ENCODE measurements at places on chromosomes 2 and 18.
A peak's percentile ranks its signal among the peaks of the same experiment; 100 is the strongest.

DNA sequence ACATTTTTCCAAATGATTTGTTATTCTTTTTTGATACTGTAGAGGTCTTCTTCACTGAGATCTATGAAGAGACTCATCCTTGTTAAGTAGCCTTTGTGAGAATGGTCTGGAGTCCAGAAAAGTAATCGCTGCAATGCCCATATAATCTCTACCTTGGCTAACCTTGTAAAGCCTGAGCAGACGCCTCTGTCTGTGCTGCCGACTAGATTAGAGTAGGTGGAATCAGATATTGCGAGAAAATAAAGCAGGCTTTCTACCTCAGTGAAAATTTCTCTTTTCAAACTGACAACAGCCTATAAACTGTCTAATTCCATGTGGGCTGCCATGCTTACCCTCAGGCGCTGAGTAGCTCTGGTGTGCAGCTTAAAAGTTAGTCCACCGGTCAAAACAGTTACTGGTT is 17.5 kb upstream of the CERS6 start:
- DNase-seq = no peak

- DNase-seq = peak; percentile 32
These were observed 49.8 kb downstream of the ZNF516 start for GRCh38 chr18:76445275-76445674.

GRCh38 chr2:168805615-168806014 is 3.2 kb downstream of the NOSTRIN start:
- DNase-seq = no peak

DNA sequence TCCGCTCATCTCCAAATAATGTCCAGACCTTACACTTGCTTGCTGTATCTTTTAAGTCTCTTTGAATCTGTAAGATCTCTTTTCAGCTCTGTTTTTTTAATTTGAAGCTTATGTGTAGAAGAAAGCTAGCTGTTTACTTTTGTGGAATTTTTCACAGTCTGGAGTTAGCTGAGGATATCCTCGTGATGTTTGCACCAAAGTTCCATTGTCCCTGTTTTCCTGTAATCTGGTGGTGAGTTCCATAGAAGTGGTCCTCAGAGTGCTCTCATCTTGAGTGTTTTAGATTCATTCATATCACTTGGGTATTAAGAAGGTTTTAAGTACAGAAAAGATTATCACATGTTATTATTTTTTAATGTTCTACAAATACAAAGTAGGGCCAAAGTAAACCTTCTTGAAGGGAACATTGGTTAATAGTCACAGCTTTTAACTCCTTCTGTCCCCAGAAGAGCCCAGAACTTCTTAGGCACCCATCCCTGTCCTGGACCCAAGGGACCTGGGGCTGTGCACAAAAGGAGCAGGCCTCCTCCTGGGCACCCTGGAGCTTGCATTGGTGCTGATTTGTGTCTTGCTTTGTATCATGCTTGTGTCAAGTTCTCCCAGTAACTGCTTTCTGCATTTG is 15.0 kb downstream of the MLPH start:
- DNase-seq = no peak

DNA sequence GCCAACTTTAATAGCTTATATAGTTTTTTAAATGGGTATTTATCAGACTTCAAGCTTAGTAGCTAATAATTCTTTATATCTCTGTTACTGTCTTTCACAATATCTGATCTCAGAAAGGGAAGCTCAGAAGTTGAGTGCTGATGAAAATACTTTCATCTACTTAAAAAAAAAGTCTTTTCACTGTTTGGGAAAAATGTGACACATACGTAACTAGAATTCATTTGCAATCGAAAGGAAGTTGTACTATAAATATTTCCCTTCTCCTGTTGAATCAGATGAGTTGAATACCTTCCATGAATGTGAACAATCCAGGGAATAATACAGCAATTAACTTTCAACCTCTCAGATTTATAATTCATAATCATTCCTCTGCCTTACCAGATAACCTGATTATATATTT is 811 bp upstream of the SCG2 start:
- no peak for DNase-seq

DNA sequence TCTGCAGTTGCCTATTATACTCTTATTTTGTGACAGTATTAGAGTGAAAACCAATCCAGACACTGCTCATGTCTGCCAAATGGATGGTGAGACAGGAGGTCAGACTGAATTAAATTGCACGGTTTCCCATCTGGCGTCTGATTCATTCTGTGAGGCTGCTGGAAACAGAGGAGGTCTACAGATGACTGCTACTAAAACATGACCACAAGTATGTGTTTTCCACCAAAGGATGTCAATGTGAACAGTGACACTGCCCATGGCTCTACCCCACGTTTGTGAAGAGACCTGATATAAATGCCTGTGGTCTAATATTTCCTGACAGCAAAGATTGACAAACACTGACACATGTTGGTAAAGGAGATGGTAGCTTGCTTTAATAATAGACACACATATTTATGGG is 104.3 kb upstream of the ST6GAL2 start:
- peak; percentile 5 for DNase-seq

DNA sequence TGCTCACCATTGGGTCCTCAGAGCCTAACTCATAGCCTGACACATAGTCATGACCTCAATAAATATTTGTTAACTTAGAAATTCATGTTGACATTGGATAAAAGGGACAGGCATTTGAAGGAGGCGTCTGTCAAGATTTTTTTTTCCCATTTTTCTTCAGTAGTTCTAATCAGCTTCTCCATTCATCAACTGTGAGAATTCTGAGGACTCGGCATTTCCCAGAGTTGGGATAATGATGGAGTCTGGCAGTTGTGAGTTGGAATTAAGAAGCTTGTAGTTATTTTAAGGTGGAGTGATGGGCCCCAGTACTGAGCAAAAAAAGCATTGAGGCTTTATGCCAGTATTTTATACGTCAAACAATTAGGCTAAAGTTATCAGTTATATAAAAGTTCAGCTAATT is 4.6 kb downstream of the SPATS2L start:
- DNase-seq = no peak

- no peak for DNase-seq
These were observed 1.2 kb upstream of the PER2 start for GRCh38 chr2:238289574-238289973.

DNA sequence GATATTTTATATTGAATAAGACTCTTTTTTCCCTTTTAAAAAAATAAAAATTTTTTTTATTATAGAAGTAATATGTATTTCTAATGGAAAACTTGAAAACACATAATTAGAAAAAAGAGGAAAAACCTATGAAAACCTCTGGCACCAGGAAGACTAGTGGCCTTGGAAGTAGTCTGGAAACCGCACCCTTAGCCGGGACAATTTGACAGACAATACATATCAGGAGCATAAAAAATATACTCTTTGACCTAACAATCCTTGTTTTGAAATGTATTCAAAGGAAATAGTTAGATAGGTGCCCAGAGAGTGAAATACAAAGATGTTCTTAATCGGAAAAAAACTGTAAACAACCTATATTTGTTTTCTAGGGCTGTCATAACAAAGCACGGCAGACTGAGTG is 34.9 kb upstream of the FAM117B start:
- DNase-seq = no peak

DNA sequence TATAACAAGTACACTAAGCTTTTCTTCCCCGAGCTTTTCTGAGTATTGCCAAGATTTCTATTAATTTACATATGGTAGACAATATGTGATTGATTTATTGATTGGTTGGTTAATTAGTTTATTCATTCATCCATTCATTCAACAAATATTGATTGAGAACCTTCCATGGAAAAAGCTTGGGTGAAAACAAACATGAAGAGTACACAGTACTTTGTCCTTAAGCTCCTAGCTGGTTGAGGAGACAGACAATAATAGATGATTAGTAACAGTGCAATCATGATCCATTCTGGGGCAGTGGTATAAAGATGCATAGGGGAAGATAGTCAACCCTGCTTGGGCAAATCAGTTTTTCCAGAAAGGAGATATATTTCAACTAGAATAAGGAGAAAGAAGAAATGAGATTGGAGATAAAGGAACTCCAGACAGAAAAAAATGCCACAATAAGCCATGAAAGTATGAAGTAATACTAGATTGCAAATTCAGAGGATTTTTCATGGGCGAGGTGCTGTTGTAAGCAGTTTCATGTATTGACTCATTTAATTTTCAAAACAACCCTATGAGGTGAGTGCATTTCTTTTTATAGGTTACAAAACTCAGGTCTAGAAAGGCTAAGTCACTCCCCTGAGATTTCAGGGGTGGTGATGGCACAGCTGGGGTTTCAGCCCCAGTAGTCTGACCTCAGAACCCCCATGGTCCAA is 129.5 kb downstream of the RND3 start:
- peak; percentile 34 for DNase-seq

DNA sequence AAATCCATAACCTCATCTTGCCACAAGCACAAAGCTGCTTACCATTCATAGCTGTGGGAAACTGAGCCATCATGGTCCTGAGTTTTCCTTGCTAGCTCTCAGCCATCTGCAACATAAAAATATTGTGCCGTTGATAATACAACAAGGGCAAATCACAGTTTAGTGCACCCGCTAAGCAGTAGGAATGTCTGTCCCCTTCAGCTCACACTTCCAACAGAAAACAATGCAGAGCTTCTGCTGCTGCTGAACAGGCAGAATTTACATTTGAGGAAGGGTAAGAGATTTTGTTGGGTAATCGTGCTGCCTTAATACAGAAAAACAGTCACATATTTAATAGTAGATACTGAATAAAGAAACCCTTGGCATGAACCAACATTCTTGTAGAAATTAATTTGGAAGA is 32.3 kb downstream of the ITSN2 start:
- DNase-seq = no peak

GRCh38 chr18:54780285-54780861 is 47.9 kb upstream of the RAB27B start:
- DNase-seq = no peak

- DNase-seq = no peak
These were observed 7.1 kb downstream of the PPP1R1C start for GRCh38 chr2:181992776-181993175.

DNA sequence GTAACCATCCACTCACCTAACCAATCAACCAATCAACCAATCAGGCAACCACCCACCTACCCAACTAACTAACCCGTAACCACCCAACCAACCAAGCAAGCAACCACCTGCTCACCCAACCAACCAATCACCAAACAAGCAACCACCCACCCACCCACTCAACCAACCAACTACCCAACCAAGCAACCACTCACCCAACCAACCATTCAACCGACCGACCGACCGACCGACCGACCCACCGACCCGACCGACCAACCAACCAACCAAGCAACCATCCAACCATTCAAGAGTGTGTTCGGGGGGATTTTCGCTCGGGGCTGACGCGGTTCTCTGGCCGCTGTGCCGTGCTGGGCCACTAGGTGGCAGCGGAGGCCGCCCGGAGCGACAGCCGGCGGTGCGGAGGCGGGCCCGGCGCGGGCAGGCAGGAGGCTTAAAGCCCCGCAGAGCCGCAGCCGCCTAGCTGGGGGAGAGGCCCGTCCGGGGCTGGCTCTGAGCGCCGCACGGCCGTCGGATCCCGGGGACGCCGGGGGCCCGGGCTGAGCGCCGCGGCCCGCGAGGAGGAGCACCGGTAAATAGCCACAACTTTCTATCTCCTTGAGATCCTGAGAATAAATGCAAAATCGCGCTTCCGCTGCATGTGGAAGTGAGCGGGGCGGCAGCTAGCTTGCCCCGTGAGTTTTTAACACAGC is at the start of gene MC5R:
Gene MC5R, plus strand, starts transcription at position 443 of the 689 bp plus-strand sequence. CDS start 1,617 bp downstream, outside the sequence.
- DNase-seq = no peak

DNA sequence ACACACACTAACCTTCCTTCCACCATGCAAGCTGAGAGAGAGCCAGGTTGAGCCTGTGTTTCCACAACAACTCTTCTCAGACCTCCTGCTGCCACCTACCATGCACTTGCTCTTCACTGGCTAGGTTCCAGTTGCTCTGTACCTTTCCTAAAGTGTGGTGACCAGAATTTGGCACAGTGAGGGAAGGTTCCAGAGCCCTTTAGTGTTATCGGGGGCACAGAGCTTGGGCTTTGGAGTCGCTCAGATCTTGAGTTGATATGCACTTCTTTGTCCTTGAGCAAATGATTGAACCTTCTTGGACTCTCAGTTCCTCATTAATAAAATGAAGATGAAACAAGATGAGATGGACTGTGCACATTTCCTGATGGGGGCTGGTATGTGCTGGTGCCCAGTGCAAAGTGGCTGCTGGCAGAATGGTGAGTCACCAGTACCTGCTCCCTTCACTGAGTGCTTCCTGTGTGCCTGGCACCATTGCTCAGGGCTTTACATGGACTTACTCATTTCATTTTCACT is 47.1 kb downstream of the NEDD4L start:
- DNase-seq = peak; percentile 73

GRCh38 chr2:240339411-240340360 is 95.8 kb upstream of the GPC1 start:
- no peak for DNase-seq

- no peak for DNase-seq
These were observed 1096.6 kb downstream of the TSN start for GRCh38 chr2:122851972-122852531.

DNA sequence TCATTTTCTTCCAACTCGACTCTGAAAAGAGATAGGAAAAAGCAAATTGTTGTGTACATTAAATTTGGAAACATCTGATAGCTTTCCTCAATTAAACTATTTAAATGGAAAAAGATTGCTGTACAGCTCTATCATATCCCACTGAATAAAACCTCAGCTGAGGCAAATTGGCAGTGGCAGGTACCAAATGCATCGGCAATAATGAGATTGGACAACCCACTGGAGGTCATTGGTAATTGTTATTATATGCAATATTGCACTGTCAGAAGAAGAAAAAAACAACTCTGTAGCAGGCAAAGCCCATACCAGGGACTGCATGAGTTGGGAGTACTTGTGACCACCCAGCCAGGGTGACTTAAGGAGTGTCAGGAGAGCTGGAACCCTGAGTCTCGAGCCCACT is 291.6 kb upstream of the SKOR2 start:
- no peak for DNase-seq

DNA sequence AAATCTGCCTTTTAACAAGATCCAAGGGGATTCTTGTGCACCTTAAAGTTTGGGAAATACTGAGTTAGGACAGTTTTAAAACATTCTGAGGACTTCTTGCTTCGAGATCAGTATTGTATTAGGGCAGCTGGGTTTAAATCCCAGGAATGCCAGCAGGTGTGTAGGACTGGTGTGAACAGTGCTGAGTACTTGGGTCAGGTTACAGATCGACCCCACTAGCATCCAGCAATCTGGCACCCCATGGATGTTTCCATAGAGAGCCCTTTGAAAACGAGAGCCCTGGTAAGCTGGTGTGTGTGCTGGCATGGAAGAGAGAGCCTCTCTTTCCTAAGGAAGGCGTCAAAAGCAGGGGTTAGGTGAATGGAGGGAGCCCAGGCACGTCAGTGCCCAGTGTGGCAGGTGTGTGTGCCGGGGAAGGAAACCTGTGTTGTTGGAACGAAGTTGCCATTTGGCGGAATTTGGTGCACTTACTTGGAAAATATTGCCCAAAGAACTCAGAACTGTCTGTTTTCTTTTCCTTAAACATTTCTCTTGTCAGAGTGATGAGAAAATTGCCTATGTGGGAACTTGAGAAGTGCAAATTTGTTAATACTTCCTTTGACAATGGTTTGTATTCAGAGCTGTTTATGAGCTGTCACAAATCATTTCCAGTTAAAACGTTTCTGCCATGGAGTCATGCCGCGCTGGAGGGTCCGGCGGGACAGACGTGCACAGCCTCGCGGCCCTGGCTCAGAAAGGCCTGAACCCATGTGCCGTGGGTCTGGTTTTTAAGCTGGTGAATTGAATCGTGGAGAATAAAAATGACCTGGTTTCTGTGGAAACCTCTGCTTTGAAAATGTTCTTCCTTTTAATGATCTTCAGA is 38.1 kb downstream of the LDLRAD4 start:
- DNase-seq = no peak
